ENCODE measurements at places on chromosomes 7 and 10. TPM values are rescaled to one million over a fixed set of nuclear protein-coding genes. Genes with fewer than 3 reads are reported as not detected.
A peak's percentile ranks its signal among the peaks of the same experiment; 100 is the strongest.

GRCh38 chr10:7686351-7687171, 16.6 kb upstream of the ITIH2 start:
- DNase-seq: no peak

The PDE1C gene
- 14.1 TPM for total RNA-seq

GRCh38 chr10:9302140-9302746, 1247.8 kb downstream of the GATA3 start:
- DNase-seq: peak; percentile 63

DNA sequence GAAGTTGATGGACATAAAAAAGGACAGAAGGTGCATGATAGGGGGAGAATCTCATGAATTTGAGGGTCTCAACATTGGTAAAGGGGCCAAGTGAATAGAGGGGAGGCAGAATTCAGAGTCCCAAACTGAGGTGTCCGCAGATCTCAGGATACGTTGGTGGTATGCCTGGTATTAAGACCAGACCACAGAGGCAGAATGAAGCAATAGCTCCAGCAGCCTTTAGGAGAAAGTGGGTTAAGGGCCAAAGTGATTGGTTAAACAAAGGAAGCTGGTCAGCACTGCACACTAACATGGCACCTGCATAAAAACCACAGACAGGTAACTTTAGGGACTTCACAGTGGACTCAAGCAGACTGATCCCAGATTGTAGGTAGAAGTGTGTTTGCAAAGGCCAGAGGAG, 37.5 kb downstream of the MEST start:
- DNase-seq: no peak

The IGF2BP3 gene
- total RNA-seq: 11.7 TPM

The STEAP1B gene
- 0.47 TPM for total RNA-seq

DNA sequence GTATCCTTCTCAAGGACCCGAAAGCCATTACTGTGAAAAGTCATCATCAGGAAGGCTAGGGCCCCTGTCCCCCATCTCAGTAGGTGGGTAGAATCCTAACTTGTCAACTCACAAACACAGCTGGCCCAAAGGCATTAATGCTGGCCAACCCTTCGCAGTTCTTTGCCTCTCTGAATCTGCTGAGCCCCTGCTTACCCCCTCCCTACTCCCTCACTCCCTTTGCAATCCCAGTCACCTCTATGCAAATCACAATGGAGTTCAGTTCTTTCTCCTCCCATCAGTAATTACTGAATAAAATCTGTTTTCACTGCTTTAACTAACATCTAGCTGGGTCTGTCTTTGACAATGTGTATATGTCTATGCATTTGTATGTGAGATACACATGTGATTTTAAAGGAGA, 38.1 kb upstream of the AOAH start:
- no peak for DNase-seq

DNA sequence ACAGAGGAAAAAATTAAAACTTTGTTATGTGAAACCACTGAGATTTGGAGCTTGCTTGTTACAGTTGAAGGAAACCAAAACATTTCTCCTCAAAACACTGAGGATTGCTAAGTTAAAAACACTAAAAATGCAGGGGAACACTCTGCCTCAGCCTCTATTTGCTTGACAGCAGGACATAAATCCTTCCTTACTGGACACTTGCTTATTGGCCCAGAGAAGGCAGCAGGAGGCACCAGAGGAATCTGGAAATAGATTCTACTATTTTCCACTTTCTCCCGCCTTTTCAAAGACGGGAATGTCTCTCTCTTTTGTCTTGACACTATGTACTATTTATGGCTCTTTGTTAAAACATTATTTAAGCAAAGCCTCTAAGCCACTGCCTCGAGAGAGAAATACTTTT, 67.9 kb downstream of the MTURN start:
- no peak for DNase-seq

GRCh38 chr10:124640538-124641231, 103.5 kb downstream of the FAM53B start:
- no peak for DNase-seq

GRCh38 chr10:15322356-15322755, 48.7 kb downstream of the FAM171A1 start:
- no peak for DNase-seq

DNA sequence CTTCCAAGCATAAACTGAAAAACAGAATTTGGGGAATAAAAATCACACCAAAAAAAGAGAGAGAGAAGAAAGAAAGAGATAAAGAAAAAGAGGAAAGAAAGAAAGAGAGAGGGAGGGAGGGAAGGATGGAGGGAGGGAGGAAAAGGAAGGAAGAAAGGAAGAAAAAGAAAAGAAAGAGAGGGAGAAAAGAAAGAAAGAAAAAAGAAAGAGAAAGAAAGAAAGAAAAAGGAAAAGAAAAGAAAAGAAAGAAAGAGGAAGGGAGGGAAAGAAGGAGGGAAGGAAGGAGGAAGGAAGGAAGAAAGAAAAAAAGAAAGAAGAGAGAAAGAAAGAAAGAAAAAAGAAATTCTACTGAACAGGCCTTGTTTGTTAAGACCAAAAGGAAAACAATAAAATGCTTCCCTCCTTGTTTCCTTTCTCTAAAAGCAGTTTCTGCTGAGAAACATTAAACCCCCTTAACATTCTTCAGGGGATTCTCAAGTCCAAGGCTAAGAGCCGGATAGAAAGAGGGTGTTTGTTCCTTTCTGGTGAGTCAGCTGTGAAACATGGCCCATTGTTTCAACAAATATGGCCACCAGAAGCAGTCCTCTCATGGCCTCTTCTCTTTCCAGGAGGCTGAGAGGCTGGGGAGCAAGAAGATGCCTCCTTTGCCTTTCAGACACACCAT, 46.9 kb upstream of the GPAM start:
- DNase-seq: peak; percentile 23

GRCh38 chr10:52703898-52704297, 68.7 kb downstream of the MBL2 start:
- DNase-seq: peak; percentile 93

The CXCL12 gene
- 0.12 TPM for total RNA-seq

GRCh38 chr10:51821045-51821444, 121.7 kb upstream of the CSTF2T start:
- DNase-seq: no peak

DNA sequence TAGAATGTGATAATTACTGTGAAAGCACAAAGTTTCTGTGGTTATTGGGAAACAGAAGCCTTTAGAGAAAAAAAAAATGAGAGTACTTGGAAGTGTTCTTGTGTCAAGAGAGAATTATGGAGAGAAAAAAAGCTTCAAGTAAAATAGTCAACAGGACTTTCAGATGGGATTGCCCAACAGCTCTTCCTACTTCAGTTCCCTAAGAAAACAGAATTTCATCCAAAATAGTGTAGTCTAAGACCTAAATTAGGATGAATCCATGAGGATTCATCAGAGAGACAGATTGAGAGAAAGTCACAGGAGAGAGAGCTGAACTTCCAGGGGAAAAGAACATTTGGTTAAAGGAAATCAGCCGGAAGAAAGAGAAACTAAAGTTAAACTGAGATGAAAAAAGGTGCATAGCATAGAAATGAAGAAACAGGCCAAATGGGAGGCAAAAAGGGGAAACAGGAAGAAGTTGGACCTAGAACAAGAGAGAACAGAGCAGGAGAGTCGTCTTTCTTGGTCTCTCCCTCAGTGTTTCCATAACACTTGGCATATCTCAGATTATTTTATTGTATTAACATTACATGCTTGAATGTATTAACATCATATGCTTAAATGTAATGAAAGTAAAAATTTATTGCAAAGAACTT, 2.5 kb downstream of the SCIN start:
- no peak for DNase-seq

DNA sequence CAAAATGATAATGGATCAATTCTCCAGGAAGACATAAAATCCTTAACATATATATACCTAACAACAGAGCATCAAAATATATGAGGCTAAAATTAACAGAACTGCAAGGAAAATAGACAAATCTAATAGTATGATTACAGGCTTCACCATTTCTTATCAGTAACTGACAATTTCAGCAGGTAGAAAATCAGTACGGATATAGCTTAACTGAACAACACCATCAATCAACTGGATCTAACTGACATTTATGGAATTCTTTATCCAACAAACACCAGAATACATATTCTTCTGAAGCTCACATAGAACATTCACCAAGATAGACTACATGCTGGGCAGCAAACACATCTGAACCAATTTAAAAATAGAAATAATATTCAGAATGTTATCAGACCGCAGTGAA, 121.1 kb upstream of the CDC14C start:
- DNase-seq: no peak

- DNase-seq: no peak
These were observed 469.3 kb upstream of the KLF6 start for GRCh38 chr10:4254101-4254994.

Measured in PC-3 (cell line).